Renal cortical epithelial cell (primary cell): ENCODE measurements at places on chromosomes 11 and 22.
A peak's percentile ranks its signal among the peaks of the same experiment; 100 is the strongest.

GRCh38 chr11:96052921-96053651 is 129.2 kb upstream of the MTMR2 start:
- DNase-seq = peak; percentile 75

GRCh38 chr22:19757985-19758895 is 2.3 kb upstream of the TBX1 start:
- no peak for DNase-seq

DNA sequence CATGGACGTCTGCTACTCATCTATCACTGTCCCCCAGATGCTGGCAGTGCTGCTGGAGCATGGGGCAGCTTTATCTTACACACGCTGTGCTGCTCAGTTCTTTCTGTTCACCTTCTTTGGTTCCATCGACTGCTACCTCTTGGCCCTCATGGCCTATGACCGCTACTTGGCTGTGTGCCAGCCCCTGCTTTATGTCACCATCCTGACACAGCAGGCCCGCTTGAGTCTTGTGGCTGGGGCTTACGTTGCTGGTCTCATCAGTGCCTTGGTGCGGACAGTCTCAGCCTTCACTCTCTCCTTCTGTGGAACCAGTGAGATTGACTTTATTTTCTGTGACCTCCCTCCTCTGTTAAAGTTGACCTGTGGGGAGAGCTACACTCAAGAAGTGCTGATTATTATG is 9.2 kb upstream of the OR9Q2 start:
- no peak for DNase-seq

- DNase-seq = no peak
Observed at GRCh38 chr11:83459798-83460197, 173.6 kb upstream of the CCDC90B start.

DNA sequence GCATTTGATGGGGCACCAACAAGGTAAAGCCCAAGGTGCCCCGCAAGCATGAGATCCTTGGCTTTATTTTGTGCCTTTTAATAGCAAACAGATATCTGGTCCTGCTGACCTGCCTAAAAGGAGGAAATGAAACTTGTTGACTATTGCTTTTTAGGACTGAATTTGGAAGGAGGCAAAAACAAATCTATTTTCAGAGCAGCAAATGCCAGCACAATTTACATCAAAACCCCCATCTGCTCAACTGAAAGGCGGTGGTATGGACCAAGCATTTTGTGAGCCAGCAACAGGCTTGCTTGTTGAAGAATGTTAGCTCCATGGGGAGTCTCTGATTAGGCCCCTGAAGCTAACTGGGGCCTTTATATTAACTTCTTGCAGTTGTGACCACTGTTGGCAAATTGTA is 192.6 kb upstream of the E2F8 start:
- no peak for DNase-seq

DNA sequence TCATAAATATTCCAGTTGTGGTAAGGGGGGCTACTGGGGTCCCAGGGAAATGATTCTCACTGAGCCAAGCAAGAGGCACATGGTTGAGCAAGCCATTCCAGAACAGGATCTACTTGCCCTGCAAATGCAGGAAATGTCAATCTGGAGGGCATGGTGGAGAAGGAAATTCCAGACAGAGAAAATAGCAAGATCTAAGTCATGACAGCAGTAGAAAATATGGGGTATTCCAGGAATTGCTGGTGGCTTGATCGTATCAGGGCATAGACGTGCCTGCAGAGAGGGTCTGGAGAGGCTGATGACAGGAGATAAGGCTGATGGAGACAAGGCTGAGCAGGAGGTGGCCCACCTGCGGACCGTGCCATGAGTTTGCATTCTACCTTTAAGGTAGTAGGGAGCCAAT is 566.3 kb upstream of the CADM1 start:
- DNase-seq = no peak

GRCh38 chr11:6818967-6819366 is 19.5 kb upstream of the OR6A2 start:
- no peak for DNase-seq
